HT1080 (cell line): ENCODE measurements at places on chromosomes 7 and 10. TPM values are rescaled to one million over a fixed set of nuclear protein-coding genes. Genes with fewer than 3 reads are reported as not detected.

Gene ECHDC3
- total RNA-seq: 2.1 and 4.3 TPM in 2 replicates

DNA sequence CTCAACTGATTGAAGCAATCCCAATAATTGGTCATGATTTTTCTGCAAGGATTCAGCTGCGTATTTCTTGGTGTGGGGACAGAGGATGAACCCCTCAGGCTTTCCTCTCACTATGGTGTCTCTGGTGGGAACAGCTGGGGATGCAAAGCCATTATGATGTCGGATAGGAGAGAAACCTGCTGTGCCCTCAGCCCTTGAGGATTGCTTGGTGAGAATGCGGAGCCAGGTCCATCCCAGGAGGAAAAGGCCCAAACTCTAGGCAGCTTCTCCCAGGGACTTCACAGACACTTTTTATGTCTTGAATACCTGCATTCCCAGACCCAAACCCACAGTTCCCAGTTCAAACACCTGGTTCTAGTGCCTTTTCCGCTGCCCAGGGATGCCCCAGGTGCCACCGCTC, 302.0 kb downstream of the WDR37 start:
- DNase-seq: no peak

Gene ZPBP
- not detected in 2 replicates for total RNA-seq

DNA sequence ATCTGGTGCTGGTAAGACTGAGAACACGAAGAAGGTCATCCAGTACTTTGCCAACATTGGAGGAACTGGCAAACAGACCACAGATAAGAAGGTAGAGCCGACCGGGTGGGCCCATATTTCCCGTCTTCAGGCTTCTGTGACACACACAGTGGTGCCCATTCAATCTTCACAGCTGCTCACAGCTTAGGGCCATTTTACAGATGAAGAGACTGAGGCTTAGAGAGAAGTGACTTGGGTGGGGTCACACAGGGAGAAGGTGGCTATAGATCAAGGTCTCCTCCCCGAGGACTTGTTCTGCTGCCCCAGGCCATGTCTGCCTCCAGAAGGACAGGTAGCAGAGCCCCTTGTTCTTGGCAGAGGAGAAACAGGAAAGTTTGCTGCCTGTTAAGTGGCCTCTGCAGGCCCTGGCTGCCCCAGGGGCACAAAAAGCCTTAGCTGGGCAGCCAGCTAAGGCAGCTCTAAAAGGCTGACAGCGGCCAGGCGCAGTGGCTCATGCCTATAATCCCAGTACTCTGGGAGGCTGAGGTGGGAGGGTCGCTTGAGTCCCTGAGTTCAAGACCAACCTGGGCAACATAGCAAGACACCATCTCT, 22.6 kb upstream of the MYH16 start:
- DNase-seq: no peak

GRCh38 chr7:149495785-149496641, 1.6 kb downstream of the ZNF746 start:
- peak; percentile 51 for DNase-seq

Gene TRIM4
- 12.5 and 13.0 TPM in 2 replicates for total RNA-seq

DNA sequence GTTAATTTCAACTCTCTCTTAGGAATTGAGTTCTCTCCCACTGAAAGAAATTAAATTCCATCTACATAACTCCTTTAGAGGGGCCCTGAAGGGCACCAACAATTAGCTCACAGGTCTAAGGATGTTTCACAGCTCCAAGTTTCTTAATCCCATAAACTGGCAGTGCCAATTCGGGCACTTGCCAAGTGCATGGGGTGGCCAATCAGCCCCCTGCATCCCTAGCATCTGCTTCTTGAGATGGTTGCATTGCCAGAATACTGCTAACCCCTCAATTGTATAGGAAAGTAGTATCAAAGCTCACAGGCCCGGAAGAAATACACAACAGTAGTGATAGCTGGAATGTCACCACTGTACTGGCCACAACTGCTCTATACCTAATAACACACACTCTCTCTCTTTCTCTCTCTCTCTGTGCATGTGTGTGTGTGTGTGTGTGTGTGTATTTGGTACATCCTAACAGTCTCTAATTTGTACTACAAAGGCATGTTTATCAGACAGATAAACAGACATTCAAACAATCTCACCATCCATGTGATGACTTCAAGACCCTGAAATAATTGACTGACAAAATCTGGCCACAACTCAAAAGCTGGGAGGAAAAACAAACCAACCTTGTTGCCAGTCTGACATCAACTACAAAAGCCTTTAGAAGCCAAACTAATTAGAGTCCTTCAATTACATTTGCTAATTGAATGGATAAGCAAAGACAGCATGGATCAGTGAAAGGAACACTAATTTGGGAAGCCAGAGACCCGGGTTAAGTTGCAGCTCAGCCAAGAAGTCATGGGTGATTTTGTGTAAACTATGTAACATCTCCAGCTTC, 27.8 kb downstream of the HIBADH start:
- no peak for DNase-seq

- DNase-seq: no peak
Observed at GRCh38 chr10:19498393-19499290, 317.6 kb upstream of the PLXDC2 start.

GRCh38 chr10:34854147-34854601, 39.1 kb upstream of the PARD3 start:
- DNase-seq: peak; percentile 49

Gene NUTM2A
- total RNA-seq: 0.10 and 0.82 TPM in 2 replicates

Gene GDF2
- not detected in 2 replicates for total RNA-seq

Gene ASB4
- not detected in 2 replicates for total RNA-seq

DNA sequence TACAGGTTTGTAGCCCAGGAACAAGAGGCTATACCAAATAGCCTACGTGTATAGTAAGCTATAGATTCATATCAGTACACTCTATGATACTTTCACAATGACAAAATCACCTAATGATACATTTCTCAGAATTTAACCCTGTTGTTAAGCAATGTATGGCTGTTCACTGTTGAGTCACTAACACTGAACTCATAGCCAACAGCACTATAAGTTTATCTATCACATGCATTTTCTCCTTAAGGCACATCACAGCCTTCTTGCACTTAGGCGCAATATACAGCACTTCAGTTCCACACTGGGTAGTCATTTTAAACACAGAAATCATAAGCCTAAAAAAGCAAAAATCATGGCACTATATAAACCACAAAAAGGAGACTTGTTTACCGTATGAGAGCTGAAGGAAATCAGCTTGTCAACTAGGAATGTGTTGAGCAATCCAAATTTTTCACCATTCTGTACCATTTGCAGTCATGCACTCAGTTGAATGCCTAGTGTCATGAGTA, 45.6 kb downstream of the ZNF438 start:
- DNase-seq: no peak

Gene GNG11
- total RNA-seq: 17.6 and 22.9 TPM in 2 replicates

GRCh38 chr7:90163534-90163933, 9.3 kb downstream of the STEAP1 start:
- DNase-seq: no peak

Gene TMEM140
- 0.60 and 1.8 TPM in 2 replicates for total RNA-seq

DNA sequence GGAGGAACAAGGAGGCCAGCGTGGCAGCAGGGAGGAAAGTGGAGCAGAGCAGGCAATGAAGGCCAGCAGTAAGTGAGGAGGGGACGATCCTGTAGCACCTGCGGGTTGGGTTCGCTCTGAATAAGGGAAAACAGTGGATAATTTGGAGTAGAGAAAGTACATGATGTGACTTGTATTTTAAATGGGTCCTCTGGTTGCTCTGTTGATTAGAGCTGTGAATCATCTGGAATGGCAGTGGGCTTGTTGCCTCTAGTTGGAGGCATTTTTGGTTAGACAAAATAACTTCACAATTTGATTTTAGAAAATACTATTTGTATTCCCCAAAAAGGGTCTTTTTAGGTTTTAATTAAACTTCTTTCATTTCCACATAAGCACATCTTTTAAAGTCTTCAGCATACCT, 277.4 kb downstream of the ARL4A start:
- DNase-seq: no peak

DNA sequence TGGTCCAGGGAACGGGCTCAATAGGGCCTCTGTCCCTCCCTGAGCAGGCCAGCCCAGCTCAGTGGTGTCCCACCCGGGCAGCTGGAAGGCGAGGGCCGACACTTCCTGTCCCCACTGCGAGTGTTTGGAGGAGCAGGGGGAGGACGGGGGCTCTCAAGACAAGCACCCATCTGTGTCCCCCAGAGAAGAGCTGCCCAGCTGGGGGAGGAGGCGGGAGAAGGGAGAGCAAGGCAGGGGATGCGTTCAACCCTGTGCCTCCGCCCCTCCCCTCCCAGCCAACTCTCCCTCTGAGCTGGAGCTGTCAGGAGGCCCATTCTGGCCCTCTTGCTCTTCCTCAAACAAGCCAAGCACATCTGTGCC, 35.7 kb downstream of the ZCCHC24 start:
- no peak for DNase-seq

Gene DLX6
- total RNA-seq: 0.45 and 0.80 TPM in 2 replicates

Gene BEND7
- total RNA-seq: 4.0 and 5.7 TPM in 2 replicates

DNA sequence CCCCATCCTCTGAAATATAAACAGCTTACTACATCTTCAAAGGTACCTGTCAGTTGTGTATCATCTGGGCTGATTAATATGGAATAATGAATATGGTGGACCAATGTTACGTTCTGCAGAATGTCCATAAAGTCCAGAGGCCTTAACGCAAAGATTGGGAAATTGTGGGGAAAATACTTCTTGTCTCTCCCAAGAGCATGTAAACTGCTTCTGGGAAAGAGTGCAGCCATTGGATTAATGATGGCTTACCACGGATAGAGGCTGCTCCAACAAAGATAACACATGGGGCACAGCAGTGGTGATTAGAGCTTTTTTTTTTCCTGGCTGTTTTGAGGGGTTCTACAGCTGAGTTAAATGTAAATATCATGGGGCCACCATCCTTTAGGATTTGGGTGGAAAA, 340.4 kb upstream of the AKR1E2 start:
- no peak for DNase-seq

DNA sequence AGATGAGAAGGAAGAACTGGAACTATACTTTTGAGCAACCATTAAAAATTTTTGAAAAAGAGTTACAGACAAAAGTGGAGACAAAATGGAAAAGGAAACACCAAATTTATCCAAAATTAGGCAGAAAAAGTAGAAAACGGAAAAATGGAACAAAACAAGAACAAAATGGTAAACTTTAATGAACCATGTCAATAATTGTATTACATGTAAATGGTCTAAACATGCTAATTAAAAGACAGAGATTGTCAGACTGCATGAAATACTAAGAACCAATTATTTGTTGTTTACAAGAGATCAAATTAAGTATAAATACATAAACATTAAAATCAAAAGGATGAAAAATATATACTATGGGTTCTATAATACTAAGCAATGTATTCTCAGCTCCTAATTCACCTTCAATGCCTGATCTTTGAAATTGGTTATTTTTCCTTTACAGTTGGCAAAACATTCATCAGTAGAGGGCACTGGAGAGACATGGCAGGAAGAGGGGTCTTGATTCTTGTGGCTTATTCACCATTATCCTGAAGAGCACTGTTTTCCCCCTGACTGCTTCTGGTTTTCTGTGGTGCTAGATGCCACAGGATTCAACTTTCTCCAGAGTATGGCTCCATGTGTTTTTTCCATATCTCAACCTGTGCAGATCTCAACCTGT, 124.9 kb downstream of the ELFN1 start:
- DNase-seq: peak; percentile 39

Gene PON1
- not detected in 2 replicates for total RNA-seq

- no peak for DNase-seq
Observed at GRCh38 chr10:21527598-21528235, 2.2 kb upstream of the SKIDA1 start.

GRCh38 chr7:43456200-43456599, 126.7 kb upstream of the STK17A start:
- DNase-seq: no peak

Gene PITX3
- total RNA-seq: not detected in 2 replicates

Gene IGF2BP3
- total RNA-seq: 39.5 and 44.1 TPM in 2 replicates

Gene NANOS1
- total RNA-seq: 0.39 and 0.57 TPM in 2 replicates

- no peak for DNase-seq
Observed at GRCh38 chr7:46775776-46776175, 806.1 kb downstream of the TNS3 start.

Gene MAGI2
- 0.39 and 0.84 TPM in 2 replicates for total RNA-seq

DNA sequence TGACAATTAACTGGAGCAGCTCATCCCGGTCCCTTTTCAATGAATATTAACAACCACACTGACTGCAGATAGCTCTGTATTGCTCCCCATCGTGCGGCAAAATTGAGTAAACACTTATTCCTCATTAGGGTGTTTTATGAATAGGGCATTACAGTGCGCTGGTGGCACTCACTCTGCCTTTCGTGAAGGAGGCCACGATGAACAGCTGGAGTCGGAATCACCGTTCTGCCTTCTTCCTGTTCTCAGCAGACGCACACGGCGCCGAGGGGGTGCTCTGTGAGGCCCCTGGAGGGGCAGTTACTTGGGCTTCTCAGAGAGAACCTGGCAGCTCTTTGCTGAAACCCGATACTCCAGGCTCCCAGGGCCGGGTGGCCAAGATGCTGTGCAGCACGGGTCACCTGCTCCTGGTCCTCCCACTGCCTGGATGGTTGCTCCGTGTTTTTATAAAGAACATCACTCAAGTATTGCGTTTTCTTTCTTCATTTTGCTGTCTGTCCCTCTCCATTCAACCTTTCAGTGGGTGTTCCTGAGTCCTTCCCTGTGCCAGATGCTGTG, 241.9 kb downstream of the GLRX3 start:
- no peak for DNase-seq

GRCh38 chr10:43230101-43230908, 36.6 kb downstream of the RASGEF1A start:
- no peak for DNase-seq

GRCh38 chr10:5563991-5564536, 39.3 kb downstream of the CALML3 start:
- DNase-seq: peak; percentile 56

DNA sequence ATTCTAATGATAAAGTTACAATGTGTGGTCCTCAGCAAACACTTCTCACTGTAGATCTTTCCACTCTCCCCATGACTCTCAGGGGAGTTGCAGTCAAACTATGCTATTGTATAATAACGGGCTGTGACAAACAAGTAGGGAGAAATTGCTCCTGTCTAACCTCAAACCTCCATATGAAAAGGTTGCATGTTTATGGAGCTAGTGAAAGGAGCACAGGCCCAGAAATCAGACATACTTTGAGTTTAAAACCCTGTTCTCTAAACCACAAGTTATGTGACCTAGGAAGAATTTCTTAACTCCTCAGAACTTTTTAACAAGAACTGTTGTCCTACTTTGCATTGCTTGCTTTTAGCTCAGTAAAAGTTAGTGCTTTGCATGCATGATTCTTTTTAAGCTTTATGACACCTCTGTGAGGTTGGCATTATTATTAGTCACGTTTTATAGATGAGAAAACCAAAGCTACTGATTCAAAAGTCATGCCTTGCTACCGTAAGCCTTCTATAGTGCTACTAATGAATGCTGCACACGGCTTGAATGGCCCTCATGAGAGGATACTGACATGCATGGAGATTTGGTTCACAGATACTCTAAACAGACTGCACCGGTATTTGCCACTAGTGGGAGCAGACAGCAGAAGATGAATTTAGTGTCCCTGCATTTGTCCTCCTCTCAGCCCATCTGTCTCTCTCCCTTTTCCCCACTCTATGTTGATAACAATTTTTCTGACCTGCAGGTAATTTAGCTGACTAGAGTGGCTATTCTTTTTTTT, 129.5 kb upstream of the PCGF5 start:
- DNase-seq: peak; percentile 10

Gene TMEM236
- total RNA-seq: 0.02 TPM in 1 of 2 replicates, not detected in the other

Gene NPFFR1
- total RNA-seq: not detected in 2 replicates
